Stimulated activated CD4-positive, alpha-beta T cell treated with anti-CD3 and anti-CD28 coated beads, Interleukin-1b, Interleukin-23, amount 100 ng/mL, for 24 hours (primary cell): ENCODE measurements at places on chromosomes 11 and 22.

DNA sequence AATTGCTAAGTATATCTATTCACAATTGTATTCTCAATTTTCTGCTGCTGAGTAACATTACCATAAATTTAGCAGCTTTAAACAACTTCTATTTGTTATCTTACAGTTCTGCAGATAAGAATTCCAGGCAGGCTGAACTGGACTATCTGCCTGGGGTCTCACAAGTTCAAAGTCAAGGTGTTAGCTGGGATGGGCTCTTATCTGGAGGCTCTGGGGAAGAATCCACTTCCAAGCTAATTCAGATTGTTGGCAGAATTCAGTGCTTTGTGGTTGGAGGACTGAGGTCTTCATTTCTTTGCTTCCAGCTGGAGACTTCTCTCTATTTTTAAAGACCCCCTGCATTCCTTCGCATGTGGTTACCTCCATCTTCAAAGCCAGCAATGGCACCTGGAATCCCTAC, 329.9 kb upstream of the ISX start:
- DNase-seq, result no peak

DNA sequence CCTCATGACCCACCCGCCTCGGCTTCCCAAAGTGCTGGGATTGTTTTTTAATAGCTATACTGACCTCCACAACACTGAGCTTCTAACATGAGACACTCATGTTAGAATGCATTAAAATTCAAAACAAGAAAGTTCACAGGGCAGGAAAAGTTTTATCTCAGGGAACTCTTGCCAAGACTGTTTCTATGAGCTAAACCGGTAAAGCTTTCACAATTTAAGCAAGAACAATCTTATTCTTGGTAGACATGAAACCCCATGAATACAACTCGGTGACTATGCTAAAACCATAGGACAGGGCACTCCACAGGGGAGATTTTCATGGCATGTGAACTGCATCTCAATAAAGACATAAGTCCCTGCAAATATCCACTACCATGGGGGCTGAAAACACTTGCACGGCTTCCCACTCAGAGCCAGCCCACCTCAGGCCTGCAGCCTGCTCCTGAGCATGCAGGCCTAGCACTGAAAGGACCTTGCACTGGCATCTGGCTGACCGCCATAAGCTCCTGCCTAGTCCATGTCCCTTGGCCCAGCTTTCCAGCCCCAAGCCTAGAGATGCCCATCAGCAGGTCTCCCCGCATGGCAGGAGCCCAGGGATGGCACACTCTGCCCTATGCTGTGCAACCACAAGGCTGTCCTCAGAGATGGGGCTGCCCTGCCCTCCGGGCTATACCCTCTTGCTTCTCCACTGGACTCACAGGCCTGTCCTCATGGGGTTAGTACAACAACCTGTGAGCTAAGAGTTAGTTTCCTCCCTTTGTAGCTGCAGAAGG, 58.4 kb downstream of the DGCR2 start:
- DNase-seq, result no peak

GRCh38 chr11:14114269-14114668, 151.7 kb downstream of the SPON1 start:
- no peak for DNase-seq

- no peak for DNase-seq
Observed at GRCh38 chr11:5488798-5489399, 414 bp downstream of the OR52D1 start.

DNA sequence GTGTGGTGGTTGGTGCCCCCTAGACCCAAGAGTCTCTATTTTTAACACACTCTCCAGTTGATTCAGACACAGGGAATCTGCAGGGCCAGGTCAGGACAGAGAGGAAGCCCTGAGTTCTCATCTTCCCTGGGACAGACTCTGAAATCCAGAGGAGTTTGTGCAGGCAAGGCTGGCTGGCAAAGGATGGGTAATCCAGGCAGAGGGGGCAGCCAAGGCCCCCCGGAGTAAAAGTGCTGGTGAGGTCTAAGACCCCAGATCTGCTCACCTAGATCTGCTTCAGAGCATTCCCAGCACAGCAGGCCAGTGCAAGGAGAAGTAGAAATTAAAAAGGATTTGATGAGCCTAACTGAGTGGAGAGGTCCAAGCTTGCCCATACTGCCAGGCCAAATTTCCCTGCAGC, 40.6 kb upstream of the MN1 start:
- no peak for DNase-seq

GRCh38 chr11:20112291-20113148, 47.8 kb downstream of the DBX1 start:
- DNase-seq, result no peak

DNA sequence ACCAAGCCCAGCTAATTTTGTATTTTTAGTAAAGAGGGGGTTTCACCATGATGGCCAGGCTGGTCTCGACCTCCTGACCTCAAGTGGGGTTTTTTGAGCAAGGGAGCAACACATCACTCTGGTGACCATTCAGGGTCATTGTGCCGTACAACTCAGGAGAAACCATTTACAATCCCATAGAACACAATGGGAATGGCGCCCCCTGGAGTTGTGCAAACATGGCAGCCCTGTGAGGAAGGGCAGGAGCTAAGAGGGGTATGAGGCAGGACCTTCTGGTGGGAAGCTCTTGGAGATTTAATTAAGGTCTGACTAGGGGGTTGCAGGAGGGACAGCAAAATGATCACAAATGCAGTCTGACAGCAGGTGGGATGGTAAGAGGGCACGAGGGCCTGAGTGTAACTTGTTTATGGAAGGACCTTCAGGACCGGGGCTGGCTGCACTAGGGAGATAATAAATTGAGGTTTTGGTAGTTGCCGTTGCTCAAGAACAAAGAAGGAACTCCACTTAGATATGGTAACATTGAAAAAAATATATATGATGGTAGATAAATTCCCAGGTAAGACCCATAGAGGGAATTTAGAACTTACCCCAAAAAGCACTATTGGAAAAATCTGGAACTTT, 9.1 kb upstream of the CSF2RB start:
- no peak for DNase-seq

DNA sequence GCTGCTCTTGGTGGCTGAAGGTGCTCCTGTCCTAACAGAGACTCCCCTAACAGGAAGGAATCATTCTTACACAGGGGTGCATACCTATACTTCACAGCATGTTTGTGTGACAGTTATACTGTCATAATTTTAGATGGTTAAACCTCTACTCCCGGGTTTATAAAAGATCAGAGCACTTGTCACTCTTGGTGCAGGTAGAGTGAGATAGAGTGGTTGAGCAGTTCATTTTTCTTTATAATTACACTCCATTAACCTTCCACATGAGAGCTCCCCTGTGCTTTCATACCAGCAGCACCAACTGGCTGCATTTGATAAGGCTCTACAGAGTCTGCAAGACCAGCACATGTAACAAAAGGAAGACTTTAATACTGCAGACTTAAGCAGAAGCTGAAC, 72.9 kb downstream of the LARGE2 start:
- no peak for DNase-seq

GRCh38 chr11:73965076-73965763, 14.4 kb downstream of the DNAJB13 start:
- no peak for DNase-seq

DNA sequence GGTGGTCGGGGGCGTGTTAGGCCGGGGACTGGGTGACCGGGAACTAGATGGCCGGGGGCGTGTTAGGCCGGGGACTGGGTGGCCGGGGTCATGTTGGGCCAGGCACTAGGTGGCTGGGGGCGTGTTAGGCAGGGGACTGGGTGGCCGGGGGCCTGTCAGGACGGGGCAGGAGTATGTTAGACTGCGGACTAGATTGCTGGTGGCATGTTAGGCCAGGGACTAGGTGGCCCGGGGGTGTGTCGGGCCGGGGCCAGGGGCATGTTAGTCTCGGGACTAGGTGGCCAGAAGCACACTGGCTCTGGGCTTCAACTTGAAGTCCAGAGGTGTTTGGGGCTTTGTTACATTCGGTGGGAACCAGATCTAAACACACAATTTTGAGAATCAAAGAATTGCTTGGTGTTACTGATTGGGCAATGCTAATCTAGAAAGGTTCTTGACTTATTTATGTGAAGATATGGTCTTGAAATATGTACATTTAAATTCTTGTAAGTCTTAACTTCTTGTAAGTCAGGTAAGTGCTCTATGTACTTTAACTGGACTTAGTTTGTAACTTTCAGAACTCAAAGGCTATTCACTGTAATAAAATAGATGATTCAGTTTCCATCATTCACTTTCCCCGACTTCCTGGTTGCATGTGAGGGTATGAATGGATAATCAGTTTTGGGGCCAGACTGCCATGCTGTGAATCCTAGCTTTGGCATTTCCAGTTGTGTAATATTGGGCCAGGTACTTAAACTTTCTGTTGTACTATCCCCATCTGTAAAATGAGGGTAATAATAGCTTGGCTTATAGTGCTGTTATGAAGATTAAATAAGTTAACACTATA, 1.1 kb downstream of the EXT2 start:
- DNase-seq, result no peak

DNA sequence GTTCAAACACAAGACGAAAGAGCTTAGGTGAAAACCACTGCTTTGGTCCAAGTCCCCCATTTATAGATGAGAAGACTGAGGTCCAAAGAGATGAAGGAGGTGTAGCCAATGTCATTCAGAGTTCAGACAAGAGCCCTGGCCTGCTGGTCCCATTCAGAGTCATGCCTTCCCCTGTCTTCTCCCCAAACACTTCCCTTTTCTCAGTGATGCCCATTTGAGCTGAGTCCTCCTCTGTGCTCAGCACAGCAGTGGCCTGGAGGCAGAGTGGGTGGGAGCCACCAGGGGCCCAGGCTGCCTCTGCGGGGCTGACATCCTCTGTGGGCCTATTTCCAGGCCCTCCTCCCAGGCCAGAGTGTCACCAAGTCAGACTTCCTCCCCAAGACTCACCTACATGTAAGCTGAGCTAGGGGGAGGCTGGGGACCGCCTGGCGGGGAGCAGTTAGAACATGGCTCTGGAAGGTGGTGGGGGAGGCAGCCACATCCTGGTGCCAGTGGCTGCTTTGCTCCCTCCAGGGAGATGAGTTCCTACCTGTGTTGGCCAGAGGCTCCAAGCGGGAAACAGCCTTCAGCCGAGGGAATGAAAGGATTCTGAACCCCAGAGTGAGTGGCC, 22.4 kb upstream of the LRRC10B start:
- no peak for DNase-seq
